Left forelimb (tissue), 1 donor: ENCODE measurements at places on chromosomes 4 and X.

DNA sequence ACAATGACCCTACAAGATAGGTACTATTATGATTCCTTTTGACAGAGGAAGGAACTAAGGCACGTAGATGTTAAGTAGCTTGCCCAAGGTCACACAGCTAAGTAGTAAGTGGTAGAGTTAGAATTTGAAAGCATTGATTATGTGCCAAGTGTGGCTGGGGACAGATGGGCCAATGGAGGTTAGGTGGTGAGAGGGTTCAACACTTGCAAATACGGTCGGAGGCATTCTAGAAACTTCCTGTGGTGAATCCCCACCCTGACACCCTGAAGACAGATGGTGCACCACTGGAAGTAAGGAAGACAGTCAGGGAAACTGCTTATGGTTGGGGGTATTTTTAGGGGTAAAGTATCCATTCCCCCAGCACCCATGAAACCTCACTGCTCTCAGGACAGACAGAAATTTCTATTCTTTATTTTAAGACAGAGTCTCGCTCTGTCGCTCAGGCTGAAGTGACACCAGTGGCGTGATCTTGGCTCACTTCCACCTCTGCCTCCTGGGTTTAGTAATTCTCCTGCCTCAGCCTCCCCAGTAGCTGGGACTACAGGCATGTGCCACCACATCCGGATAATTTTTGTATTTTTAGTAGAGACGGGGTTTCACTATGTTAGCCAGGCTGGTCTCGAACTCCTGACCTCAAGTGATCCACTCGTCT, 142.5 kb downstream of the RASL11B start:
- no peak for DNase-seq

GRCh38 chrX:24728530-24728929, 34.8 kb downstream of the POLA1 start:
- DNase-seq, result no peak

- DNase-seq, result no peak
These were observed 207.1 kb downstream of the TRAM1L1 start for GRCh38 chr4:116878280-116878679.

DNA sequence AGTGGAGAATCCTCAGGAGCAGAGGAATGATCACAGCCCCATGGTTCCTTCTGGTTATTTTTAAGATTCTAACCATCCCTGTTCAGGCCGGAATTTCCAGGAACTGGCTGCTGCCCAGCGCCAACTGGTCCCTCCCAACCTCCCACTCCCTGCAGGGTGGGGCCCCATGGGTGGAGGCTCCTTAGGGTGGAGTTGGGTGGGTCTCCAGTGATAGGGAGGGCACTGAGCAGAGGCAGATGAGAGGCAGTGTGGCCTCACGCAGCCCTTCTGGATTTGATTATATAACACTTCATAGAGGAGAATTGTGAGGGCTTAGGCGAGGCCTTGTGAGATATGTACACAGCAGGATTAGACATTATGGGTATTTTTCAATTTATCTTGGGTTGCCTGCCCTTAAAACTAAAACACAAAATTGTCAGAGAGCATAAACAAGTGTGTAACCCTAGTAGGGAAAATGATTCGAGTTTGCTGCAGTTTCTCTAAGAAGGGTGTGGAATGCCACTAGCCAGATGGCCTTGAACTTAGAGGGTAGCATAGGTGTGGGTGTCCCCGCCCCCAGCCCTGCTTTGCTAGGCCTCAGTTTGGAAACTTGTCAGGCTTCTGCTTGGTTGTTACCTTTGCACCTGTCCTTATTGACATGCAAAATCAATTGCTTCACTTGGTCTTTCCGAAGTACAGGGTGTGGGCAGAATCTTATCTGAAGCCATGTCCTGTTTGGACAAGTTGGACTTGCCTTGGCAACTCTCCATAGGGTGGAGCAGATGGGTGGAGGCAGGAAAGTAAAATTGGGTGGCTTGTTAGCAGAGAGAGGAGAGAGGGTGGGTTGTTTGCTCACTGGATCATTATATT, 9.4 kb downstream of the KLF3 start:
- no peak for DNase-seq

- DNase-seq, result no peak
These were observed 190.3 kb upstream of the FAM241A start for GRCh38 chr4:111955001-111955400.
